ENCODE measurements at places on chromosomes 7 and 10.

DNA sequence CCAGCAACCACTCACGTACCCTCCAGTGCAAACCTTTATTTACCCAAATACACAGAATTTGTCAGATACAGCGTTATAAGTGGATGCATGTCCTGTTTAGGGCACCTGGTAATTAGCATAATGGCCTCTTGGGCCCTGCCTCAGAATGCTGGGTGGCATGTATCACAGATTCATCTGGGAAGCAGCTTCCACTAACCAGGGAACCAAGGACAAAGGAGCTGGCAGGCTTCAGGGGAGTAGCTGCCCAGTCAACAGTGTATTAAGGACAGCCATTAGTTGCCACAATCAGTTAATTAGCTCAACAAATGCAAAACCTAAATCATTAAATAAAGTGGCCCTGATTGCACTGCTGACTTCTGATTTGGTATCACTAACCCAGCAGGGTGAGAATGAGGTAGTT is 105.7 kb downstream of the RAPGEF5 start:
- no peak for DNase-seq

DNA sequence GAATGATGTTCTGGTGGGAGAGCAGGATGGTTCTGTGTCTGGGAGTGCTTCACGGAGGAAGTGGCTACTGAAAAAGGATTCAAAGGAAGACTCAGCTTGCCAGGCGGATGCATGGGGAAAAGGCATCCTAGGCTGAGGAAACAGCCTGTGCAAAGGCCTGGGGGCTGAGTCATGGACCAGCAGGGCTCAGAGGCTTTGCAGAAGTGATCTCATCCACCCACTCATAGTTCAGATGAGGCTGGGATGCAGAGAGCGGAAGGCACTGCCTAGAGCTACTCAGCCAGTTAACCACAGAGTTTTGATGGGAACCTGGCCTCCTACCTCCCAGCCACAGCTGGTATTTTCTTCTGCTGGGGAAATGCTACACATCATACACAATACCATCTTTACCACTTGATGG is 15.8 kb upstream of the ADAMTS14 start:
- no peak for DNase-seq

GRCh38 chr10:62451611-62451975 is 77.4 kb downstream of the ZNF365 start:
- DNase-seq: no peak

- DNase-seq: no peak
Measured at GRCh38 chr7:29106669-29106988, 39.7 kb downstream of the CPVL start.

- DNase-seq: no peak
Measured at GRCh38 chr7:7156663-7157062, 25.7 kb upstream of the C1GALT1 start.

Data from activated gamma-delta T cell treated with Interleukin-2 at 50 U/mL for 16 hours (primary cell).